Uterus (tissue), 4 donors: ENCODE measurements at places on chromosomes 3 and 15. TPM values are rescaled to one million over a fixed set of nuclear protein-coding genes. Genes with fewer than 3 reads are reported as not detected.

GPR62 gene
- total RNA-seq: not detected

TBC1D23 gene
- total RNA-seq: 40.7 TPM

GRCh38 chr15:24878153-24878552, 76.6 kb upstream of the SNRPN start:
- no peak for DNase-seq

DNA sequence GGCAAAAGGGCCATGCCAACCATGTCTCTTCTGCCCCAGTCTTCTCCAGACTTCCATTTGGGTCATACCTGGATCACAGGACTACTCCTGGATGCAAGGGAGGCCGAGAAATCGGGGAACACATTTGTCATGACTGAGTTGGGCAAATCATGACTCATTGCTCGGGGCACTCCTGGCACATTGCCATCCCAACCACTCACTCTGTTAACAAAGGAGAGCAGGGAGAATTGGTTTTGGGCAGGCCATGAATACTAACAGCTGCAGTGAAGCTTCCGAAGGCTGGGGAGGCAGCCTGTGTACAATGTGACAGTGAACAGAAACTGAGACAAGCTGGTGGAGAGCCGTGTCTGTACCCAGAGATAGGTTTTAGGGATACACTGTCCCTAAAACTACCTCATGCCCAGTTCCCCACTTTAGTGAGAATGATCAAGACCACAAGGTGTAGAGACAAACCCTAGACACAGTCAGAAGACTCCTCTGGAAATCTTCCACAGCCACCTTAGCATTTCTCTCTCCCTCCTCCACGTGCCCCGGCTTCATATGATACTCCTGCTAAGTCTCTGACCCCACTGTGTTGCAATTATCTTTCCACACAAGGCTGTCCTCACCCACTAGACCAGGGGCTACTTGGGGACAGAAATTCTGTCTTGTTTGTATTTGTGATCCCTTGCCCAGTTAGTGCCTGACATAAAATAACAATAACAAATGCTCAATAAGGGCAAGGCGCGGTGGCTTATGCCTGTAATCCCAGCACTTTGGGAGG, 10.5 kb upstream of the BUB1B start:
- no peak for DNase-seq

DNA sequence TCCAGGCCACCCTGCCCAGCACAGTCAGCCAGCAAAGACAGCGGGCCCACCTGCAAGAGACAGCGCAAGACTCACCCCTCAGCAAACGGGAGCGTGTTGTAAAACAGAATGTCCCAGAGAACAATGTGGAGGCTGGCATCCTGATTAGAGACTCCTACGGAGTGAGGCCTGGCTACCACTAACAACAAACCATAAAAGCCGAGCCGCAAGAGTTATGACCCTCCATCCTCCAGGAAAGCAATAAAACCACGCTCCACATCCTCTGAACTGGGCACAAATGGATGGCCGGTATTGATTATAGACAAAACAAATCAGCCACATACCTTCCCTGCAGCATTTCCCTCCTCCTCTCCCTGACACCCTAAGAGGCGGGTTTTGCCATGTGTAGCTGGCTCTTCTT, 75.8 kb upstream of the LIPC start:
- DNase-seq: no peak

DNA sequence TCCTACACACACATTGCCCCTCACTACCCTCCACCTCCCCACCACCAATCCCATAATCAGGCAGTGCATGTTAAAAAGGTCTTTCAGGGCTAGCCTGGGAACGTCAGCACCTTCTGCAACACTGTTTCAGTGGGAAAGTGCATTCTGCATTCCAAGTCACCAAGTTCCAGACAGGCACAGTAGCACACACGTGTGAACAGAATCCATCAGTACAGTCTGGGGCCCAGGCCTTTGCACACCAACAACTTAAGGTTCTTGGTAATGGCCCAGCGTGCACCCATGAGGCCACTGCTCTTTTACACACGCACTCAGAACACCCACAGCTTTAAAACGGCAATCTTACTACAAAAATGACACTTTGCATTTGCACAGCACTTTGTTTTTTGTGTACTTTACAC, 1.2 kb downstream of the ANXA2 start:
- no peak for DNase-seq

DNA sequence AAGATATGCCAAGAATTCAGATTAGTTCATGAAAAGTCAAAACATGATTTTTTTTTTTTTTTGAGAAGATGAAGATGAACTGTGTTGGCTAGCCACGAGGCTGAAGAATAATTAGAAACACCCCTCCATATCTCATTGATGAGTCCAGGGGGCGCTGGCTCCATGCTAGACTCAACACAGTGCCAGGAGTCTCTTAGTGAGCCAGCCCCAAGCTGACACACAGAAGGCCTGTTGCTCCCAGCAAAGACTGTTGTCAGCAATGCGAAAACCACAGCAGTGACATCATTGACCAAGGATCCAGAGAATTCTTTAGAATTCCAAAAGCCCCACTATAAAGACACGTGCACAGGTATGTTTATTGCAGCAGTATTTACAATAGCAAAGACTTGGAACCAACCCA, 185.2 kb downstream of the ANXA2 start:
- no peak for DNase-seq

DNA sequence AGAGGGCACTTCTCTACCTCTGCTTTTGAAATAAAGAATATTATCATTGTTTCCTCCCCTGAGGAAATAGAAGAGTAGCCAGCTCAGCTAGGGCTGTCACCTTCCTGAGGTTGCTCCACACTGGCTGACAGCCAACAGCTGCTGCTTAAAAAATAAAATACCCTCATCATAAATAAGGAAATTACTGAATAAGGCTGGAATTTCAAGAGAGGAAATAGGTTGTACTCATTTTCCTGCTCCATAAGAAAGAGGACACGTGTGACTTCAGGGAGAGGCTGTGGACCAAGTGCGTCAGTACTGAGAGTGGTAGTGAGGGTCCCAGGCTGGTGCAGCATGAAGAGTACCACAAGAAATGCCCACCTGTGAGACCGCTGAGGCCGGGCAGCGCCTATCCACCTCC, 8.1 kb upstream of the C2CD4B start:
- peak; percentile 66 for DNase-seq
